ENCODE measurements at places on chromosomes 12 and 14. TPM values are rescaled to one million over a fixed set of nuclear protein-coding genes. Genes with fewer than 3 reads are reported as not detected.

GRCh38 chr14:91303924-91304229, 59.4 kb upstream of the GPR68 start:
- DNase-seq = no peak

- no peak for DNase-seq
Observed at GRCh38 chr14:91237219-91237618, 7.3 kb downstream of the GPR68 start.

GRCh38 chr14:76812093-76812421, 625 bp downstream of the ANGEL1 start:
- no peak for DNase-seq

DNA sequence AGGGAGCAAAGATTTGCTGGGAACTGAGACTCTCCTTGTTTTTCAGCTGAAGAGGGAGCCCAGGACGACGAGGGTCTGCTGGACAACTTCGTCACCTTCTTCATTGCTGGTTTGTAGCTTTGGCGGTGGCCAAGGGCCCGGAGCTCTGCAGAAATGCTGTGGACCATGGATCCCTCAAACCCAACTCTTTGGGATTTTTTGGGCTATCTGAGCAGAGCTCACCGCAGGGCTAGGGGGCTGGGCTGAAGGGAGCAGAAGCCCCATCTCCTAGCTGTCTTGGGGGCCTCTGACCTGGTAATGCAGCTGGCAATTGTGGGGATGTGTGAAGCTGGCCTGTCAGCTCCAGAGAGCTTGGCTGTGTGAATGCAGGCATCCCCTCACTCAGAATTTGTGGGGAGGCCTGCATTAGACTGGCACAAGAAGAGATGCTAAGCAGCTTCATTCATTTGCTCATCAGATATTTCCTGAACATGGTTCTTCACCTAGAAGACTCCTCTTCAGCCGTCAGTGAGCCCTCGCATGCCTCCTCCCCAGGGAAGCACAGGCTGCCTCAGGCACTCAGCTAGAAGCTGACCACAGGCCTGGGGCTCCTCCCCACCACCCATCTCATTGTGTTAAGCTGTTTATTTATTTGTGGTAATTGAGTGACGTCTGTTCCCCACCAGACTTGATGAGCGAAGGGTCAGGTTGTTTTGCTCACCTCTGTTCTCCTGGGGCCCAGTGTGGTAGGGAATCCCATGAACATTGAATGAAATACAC, 32.2 kb downstream of the CYP46A1 start:
- DNase-seq = no peak

- no peak for DNase-seq
Observed at GRCh38 chr12:122322501-122322900, 56.2 kb upstream of the VPS33A start.

- no peak for DNase-seq
Observed at GRCh38 chr14:82180139-82180538, 646.5 kb upstream of the SEL1L start.

The ANAPC7 gene
- total RNA-seq = 47.8 TPM

The TRPV4 gene
- total RNA-seq = 6.0 TPM

The AJUBA gene
- 28.5 TPM for total RNA-seq
